ENCODE measurements at places on chromosomes 11 and 22. TPM values are rescaled to one million over a fixed set of nuclear protein-coding genes. Genes with fewer than 3 reads are reported as not detected.

SCN4B gene
- total RNA-seq = 5.2 TPM

TEX12 gene
- not detected for total RNA-seq

DNA sequence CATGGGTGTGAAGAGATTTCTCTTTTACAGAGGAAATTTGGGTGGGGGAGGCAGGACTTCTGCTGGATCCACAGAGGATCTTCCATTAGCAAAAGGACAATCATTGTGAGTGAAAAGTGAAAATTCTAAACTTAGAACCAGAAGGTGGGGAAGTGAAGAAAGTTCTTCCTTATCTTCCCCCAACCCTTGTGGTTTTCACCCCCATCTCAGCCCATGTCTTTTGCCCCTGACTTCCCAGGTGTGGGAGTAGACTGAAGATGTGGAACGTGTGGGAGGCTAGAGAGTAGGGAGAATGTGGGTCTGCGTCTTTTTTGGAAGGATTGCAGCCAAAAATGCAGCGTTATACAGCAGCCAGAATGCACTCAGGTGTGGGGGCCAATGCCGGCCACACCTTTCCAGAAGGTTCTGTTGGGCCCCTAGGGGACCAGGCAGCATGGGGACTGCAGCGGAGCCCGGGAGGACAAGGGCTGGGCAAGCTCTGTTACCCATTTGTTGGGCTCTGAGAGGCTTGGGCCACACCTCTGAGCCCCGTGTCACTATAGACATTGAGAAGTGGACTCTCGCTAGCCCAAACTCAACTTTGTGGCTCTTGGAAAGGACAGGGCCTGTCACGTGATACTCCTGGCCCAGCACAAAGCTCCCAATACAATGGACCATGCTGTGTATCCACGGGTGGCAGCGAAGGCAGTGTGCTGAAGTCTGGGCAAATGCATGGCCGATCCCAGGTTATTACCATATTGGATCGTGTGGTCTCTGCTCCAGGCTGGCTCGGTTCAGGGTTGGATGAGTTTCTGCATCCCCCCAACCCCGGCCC is 32.8 kb upstream of the LINC01488 start:
- DNase-seq = no peak

GRCh38 chr22:46592390-46592872 is 27.8 kb upstream of the GRAMD4 start:
- DNase-seq = peak; percentile 86

All from right cardiac atrium (tissue), 5 donors.